ENCODE measurements at places on chromosomes 4 and X.

DNA sequence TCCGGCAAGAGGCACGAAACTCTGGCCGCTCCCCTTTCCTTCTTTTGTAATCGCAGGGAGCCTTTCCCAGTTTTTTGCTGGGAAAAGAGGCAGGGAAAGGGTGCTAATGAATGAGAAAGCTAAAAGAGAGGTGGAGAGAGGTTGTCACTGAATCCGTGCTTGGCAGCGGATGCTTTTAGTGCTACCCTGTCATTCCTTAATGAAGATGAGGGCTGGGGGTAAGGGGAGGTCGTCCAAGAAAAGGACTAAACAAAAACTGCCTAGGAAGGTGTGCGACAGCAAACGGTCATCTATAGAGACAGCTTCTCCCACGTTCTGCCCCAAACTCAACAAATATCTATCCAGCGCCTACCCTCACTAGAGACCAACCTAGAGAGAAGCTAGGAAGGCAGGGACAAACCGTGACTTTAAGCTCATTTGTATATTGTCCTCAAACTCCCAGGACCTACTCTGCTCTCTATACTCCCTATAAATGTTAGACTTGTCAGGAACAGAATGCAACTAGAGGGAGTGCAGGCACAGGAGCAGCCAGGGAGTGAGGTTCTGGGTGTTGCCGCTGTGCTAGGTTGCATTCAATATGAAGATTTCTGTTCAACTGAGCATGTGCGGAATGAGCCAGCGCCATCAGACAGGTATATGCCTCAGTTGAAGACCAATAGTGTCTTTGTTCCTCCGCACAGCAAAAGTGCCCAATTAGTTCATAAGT, 777 bp upstream of the CASK start:
- peak; percentile 26 for DNase-seq

DNA sequence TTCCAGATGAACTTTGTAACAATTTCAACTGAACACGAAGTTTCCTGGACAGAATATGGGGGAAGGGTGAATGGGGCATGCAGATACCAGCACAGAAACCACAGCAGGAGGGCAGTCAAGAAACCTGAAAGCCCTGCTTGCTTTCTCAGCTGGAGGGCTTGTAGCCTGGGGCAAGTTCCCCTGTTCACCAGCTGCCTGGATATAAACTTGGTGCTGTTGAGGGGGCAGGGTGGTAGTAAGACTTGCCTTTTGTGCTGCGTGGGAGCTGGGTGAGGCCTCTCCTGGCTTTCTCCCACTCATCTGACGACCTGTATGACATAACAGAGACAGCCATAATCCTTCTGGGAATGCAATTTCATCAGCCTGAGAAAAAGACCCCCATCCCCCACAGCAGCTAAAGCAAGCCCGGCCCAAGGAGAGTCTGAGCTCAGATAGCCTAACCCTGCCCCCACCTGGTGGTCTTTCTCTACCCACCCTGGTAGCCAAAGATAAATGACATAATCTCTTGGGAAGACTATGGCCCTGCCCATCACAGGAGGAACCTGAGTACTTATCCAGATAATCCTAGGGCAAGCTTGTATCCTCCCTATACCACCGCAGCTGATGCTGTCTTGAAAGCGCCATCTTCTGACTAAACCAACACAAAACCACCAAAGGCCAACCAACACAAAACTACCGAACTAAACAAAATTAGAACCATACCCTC, 234.3 kb downstream of the LAS1L start:
- no peak for DNase-seq

DNA sequence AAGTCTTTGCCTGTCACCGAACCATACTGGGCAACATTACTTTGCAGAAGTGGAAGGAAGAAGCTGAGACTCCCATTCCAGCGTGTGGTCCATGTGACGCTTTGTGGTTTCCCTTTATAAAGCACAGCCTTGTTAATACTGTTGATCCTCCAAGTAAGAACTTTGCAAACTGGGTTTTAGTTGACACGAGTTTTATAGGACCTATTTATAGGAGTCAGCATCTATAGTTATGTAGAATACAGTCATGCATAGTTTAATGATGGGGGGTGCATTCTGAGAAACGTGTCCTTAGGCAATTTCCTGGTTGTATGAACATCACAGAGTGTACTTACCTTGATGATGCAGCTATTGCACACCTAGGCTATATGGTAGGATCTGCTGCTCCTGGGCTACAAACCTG, 1879.4 kb upstream of the TENM3 start:
- peak; percentile 34 for DNase-seq

GRCh38 chr4:158869761-158870160, 100.9 kb downstream of the FNIP2 start:
- DNase-seq: no peak

- no peak for DNase-seq
These were observed 246.5 kb upstream of the HS3ST1 start for GRCh38 chr4:11675051-11675800.

DNA sequence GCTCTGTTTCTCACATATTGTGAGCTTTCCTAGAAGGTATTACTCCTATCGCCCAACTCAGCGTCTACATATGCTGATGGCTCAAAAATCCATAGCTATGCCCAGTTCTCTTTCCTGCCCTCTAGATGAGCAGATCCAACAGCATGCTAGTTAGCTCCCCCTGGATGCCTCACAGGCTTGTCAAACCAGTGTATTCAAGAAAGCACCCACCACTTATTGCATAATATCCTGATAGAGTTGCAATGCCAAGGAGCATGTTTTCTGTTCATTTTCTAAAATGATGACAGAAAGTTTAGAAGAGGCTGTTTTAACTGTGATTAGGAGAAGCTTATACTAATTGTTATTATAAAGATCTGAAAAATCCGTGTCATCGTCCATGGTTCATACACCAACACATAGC, 1.9 kb upstream of the PACRGL start:
- DNase-seq: no peak

GRCh38 chr4:181846934-181847333, 396.3 kb upstream of the TENM3 start:
- DNase-seq: no peak

- no peak for DNase-seq
These were observed 465 bp downstream of the BMPR1B start for GRCh38 chr4:94758141-94758699.

DNA sequence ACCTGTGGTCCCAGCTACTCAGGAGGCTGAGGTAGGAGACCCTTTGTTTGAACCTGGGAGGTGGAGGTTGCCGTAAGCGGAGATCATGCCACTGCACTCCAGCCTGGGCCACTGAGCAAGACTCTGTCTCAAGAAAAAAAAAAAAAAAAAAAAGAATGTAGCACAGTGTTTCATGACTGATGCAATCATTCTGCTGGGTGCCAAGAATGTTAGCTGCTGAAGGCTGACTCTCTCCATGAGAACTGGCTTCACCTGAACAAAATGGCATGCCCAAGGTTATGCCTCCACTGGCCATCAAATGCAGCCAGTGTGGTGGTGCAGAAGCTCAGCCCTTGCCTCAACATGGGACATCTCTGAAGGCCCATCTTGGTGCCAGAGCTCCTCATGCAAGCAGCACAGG, 412.1 kb downstream of the ADAM29 start:
- no peak for DNase-seq

DNA sequence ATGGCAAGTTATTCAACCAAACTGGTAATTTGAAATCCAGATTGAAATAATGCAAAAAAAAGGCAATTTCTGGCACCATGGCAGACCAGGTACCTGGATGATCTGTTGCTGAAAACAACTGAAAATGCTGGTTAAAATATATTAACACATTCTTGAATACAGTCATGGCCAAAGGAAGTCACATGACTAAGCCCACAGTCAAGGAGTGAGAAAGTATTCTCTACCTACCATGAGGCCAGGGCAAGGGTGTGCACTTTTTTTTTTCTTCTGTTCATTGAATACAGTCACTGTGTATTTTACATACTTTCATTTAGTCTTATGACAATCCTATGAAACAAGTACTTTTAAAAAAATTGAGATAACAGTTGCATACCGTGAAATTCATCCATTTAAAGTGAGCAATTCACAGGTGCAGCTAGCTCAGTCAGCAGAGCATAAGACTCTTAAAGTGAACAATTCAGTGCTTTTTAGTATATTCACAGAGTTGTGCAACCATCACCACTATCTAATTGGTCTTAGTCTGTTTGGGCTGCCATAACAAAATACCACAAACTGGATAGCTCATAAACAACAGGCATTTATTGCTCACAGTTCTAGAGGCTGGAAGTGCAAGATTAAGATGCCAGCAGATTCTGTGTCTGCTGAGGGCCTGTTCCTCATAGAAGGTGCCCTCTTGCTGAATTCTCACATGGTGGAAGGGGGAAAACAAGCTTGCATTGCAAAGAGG, 4.8 kb upstream of the MPP1 start:
- DNase-seq: no peak

DNA sequence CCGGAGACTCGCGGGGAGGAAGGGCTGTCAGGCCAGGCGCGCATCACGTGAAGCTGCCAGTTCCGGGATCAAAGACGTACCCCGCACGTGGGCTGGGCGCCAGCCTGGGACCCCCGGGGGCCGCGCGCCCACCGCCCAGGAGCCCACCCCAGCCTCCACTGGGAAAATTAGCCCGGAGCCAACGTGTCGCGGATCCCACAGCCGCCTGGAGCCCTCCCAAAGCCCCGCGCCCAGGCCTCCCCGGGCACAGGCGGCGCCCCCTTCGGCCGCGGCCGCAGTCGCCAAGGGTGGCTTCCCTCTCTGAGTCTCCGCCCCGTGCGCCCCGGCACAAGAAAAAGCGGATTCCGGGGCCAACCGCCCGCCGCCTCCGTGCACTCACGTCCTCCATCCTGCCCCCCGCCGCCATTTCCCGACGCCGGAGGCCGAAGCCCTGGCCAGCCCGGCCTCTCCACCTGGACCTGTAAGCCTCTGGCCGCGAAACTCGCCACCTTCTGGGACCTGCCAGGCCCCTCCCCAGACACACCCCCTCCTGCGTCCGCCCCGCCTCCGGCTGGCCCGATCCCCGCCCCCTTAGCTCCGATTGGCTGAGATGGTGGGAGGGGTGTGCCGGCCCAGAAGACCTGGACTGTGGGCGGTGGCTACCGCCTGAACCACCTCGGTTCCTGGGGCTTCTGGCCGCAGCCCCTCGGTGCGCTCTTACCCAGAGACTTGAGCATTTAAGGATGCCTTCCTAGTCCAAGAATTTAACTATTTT, at the start of gene TMEM192:
Gene TMEM192 (minus strand): TSS at position 493 of the 754 bp plus-strand sequence. CDS start 87 bp downstream, at position 406.
- DNase-seq: peak; percentile 52

DNA sequence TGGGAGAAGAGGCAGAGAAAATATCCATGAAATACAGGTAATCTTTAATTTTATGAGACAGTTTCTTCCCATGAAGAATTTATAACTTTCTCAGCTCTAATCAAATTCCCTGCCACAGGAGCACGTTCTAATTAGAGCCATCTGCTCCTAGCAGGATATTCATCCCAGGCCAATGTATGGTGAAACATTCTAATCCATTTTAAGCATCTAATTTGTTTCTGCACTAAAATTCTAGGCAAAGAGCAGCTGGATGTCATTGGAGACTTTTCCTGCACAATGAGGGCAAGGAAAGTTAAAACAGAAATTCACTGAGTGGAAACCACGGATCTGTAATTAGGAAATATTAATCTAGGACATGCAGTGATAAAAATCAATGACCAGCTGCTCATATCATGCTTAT, 107.7 kb upstream of the ZFP42 start:
- DNase-seq: no peak

GRCh38 chrX:137771537-137771936, 205.6 kb downstream of the ZIC3 start:
- DNase-seq: no peak

GRCh38 chrX:21412883-21413282, 38.7 kb downstream of the CNKSR2 start:
- peak; percentile 51 for DNase-seq

GRCh38 chr4:1216869-1217294, 32.0 kb downstream of the CTBP1 start:
- no peak for DNase-seq

DNA sequence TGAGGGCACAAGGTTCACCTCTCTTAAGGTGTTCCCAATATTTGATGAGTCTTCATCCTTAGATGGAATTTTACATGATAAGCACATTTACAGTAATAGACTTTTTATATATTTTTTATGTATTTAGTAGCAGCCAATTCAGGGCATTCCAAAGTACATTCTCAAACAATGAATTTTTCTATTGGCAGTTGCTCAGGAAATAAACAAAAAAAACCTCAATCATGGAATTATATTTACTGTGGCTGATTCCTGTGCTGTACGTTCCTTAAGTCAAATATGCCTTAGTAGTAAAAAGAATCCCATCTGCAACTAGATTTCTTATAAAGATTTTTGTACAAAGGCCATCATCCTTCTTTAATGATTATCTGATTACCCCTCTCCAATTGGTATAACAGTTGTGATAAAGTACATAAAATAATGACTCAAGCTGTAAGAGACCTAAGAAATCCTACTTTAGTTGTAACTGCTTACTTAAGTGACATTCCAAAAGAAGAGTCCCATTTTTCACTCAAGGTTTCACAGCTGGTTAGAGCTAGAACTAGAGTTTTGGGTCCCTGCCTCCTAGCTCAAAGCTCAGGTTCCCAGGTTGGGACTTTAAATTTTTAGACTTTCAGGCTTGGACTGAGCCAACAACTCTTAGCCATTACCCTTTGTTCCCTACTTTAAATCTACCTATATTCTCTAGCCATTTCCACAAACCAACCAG, 152.7 kb downstream of the FHIP1A start:
- no peak for DNase-seq

- DNase-seq: no peak
These were observed 26.9 kb upstream of the BMP3 start for GRCh38 chr4:81003597-81004111.

GRCh38 chrX:47196098-47196497, 2.5 kb downstream of the UBA1 start:
- no peak for DNase-seq

DNA sequence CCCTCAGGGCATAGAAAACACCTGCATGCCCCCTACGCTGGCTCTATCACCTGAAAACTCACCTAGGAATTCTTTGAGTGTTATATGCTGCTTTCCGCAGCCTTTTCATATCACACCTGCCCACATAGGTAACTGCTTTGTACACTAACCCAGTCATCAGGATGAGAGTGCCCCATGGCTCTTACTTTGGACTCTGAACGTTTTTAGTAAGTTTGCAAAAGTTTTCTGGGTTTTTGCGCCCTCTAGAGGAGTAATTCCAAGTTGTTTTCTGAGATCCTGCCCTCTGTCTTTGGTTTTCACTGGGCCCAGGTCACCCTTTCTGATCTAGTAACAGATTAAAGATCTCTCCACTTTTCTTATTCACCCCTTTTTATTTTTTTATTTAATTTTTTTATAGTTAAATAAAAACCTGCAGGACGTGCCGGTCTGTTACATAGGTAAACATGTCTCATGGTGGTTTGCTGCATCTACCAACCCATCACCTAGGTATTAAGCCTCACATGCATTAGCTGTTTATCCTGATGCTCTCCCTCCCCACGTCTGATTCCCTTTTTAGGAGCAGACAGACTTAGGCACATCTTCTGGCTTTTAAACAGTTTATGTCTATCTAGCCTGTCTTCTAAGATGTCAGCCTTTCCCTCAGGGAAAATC, 139.2 kb downstream of the NWD2 start:
- no peak for DNase-seq

GRCh38 chrX:46758163-46758955, 559 bp downstream of the SLC9A7 start:
- no peak for DNase-seq

- no peak for DNase-seq
These were observed 192.1 kb downstream of the PPARGC1A start for GRCh38 chr4:23697722-23698121.

GRCh38 chr4:100674976-100675375, 157.2 kb upstream of the EMCN start:
- no peak for DNase-seq

- DNase-seq: no peak
These were observed 25.4 kb downstream of the CFAP299 start for GRCh38 chr4:80360900-80361299.
